HCEC 1CT (cell line): ENCODE measurements at places on chromosomes 7 and 10.

- no peak for DNase-seq
Observed at GRCh38 chr10:87594864-87595263, 64.8 kb upstream of the PAPSS2 start.

- DNase-seq: peak; percentile 8
Observed at GRCh38 chr7:5514440-5515035, 90.9 kb upstream of the TNRC18 start.

- no peak for DNase-seq
Observed at GRCh38 chr10:116765648-116766081, 23.3 kb upstream of the HSPA12A start.

GRCh38 chr10:89167915-89168314, 39.2 kb downstream of the CH25H start:
- no peak for DNase-seq

GRCh38 chr7:42012786-42013360, 224.1 kb downstream of the GLI3 start:
- DNase-seq: no peak

DNA sequence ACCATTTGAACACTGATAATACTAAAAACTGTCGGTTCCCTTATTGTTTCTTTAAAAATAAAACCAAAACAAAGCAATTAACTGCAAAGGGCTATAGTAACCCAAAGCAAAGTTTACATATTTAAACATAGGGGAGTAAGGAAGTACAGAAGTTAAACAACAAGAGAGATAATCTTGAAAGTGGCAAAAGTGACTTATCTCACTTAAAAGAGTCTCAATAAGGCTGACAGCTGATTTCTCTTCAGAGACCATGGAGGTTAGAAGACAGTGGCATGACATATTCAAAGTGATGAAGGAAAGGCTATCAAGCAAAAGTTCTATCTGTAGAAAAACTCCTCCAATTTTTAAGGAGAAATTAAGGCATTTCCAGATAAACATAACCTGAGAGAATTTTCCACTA, 233.5 kb upstream of the HDAC9 start:
- no peak for DNase-seq

DNA sequence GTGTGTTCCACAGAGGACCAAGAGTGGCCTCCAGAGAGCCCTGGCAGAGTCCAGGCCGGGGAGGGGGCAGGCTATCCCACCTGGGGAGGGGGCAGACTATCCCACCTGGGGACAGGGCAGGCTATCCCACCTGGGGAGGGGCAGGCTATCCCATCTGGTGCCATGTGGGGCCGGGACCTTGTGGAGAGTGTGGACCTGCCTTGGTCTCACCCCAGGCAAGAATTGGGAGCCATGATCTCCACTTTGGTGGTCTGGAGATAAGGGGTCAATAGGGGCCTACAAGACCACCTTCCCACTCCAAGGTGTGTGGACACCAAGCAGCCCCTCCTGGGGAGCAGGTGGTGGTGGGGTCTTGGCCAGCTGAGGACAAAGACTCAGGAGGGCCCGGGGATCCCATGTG, 138.2 kb downstream of the EBF3 start:
- DNase-seq: no peak

GRCh38 chr7:156865493-156865892, 27.5 kb downstream of the LMBR1 start:
- no peak for DNase-seq

GRCh38 chr10:124105045-124105444, 11.6 kb upstream of the CHST15 start:
- no peak for DNase-seq

DNA sequence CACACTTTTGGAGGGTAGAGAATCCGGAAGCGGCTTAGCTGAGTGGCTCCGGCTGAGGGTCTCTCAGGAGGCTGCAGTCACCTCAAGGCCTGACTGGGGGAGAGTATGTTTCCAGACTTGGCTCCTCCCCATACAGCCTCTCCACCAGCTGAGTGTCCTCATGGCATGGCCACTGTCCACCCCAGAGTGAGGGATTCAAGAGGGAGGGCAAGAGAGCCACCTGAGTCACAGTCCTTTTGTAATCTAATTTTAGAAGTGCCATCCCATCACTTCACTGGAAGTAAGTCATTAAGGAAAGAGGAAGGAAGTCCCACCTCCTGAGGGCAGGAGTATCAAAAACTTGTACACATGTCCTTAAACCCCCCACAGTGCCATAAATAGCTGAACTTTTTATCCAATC, 134.0 kb downstream of the GLI3 start:
- no peak for DNase-seq

DNA sequence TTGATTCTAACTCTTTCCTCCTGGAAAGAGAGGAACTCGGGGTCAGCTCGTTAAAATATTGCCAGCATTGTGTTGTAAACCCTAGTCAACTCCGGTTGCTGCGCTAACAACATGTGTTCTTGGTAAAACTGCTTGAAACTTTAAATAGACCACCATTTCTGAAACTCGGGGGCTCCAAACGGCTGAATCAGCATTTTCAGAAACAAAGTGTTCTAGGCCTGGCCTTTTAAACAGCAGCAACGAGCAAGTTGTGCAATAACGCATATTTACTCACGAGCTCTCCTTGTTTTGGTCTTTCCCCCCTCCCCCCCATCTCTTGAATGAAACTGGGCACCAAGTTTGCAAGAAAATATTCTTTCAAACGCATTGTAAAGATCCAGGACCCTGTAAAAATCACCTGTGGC, 9.2 kb upstream of the GRB10 start:
- DNase-seq: peak; percentile 38

- no peak for DNase-seq
Observed at GRCh38 chr7:2646336-2646679, 14.5 kb downstream of the TTYH3 start.

DNA sequence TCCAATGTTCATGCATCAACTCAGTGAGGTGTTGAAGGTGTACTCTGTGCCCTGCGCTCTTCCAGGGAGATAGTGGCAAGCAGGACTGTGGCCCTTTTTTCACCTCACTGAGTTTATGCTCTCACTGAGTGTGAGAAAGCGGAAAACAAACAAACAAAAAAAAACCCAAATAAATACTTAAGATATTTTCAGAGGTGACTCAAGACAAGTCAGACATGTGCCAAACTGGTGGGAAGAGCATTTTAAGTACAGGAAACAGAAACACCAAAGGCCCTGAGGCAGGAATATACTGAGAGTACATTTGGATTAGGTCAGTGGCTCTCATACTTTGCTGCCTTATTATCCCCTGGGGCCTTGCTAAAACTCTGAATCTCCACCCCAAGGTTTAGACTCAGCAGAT, 111.9 kb upstream of the IGFBP3 start:
- DNase-seq: peak; percentile 56

GRCh38 chr7:6279937-6280336, 7.5 kb upstream of the CYTH3 start:
- no peak for DNase-seq

DNA sequence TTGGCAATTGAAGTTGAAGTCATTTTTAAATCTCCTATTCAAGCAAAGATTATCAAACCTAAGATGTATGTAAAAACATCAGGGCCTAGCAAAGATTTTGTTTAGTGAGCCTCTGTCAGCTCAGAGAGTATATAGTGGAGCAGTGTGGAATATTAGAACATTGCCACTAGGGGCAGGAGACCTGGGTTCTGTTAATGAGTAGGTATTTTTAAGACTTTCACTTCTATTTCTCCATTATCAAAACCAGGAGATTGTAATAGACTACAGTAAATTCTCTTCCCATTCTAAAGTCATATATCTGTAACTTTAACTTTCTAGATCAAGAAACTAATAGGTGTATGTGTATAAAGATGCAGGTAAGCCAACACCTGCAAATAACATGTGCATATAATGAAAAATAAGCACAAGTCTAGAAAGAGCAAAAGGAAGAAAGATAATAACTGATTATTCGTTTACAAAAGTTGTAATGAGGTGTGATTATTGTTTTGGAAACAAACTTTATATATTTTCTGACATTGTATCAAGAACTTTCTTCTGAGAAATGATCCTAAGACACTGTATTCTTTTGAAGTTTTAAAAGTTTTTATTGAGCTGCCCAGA, 64.4 kb downstream of the KCND2 start:
- DNase-seq: no peak

DNA sequence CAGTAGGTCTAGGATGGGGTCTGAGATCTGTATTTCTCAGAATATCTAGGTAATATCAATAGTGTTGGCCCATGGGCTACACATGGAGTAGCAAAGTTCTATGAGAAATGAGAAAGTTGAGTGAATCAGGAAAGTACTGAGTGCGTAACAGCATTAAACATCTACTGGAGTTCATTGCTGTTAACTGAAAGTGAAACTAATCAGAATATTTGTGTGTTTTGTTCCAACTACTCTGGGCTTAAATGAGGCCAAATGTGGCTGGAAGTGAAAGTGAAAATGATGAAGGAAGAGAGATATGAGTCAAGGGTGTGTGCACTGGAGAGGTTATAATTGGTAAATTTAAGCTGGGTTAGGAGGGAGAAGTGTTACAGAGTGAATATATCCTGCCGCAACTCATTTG, 46.5 kb downstream of the TMEM106B start:
- DNase-seq: peak; percentile 39

GRCh38 chr7:46654546-46655443, 733.7 kb upstream of the IGFBP3 start:
- DNase-seq: peak; percentile 11

DNA sequence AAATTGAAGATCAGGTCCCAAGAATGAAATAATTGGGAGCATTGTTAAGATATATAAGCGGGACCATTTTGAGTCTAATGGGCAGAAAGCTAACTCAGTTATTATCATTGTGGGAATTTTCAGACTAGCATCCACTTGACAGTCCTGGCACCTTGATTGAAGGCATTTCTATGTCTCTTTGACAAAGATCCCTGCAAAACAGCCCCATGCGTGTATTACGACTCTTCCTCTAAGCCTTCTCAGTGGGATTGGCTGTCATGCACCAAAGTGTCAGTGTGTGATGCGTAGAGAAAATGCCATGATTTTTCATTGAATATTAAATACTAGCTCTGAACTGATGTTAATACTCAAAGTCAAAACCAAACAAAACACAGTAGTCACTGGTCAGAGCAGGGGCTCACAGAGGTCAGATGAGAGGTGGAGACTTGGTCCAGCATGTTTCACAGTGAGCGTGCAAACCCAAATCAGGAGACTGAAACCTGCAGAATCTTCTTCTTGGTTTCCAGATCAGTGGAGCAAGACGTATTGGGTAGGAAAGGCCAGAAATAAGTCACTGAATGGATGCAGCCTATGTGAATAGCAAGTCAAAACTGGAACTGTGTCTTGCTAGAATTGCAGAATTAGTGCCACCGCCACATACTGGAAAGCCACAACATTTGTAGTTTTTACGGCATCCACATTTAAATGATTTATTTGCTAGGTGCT, 303.6 kb upstream of the AKR1E2 start:
- no peak for DNase-seq

DNA sequence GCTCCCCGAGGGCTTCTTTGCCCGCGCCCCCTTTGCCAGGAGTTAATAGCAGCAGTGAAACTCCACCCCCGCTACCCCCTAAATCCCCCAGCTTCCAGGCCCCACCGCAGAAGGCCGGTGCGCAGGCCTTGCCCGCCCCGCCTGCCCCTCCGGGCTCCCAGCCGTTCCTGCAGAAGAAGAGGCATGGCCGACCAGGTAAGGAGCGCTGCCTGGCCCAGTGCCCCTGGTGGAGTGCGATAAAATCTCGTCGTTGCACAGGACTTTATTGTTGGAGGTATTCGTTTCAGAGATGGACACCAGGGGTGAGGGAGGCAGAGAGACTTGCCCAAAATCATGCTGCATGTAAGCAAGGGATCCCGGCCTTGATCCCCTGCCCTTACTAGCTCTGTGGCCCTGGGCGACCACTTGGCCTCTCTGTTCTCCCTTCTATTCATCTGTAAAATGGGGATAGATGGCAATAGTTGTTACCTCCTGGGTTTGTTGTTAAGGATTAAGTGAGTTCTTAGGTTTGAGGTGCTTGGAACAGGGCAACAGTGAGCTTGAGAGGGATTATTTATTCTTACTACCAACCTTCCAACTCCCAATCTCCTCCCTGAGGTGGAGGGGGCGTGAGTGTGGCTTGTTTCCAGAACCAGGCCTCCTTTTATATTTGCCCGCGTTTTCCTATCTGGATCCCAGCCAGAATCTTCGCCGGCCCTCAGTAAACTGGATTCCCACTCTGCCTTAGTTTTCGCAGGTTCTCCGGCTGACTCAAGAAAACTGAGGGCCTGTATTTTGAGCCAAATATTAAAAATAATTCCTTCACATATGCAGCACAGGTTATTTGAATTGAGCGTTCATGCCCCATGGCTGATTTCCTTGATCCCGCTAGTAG, 78.3 kb downstream of the WIPF3 start:
- no peak for DNase-seq
